ENCODE measurements at places on chromosomes 3 and 15.

DNA sequence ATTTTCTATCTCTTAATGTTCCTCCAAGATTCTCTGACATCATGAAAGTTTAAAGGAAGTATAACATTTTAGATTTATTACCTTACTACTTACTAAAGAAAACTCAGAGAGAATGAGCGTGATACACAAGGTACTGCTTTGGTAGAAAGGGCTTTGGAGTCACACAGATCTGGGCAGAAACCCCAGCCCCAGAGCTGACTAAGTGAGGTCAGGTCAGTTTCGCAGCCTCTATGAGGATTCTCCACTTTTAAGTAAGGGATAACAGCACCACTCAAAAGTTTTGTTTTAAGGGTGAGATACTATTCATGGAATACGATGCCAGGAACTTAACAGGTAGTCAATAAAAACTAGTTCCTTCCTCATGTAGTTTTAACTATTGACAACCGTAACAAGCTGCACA, 76.1 kb downstream of the CLDN11 start:
- no peak for DNase-seq

DNA sequence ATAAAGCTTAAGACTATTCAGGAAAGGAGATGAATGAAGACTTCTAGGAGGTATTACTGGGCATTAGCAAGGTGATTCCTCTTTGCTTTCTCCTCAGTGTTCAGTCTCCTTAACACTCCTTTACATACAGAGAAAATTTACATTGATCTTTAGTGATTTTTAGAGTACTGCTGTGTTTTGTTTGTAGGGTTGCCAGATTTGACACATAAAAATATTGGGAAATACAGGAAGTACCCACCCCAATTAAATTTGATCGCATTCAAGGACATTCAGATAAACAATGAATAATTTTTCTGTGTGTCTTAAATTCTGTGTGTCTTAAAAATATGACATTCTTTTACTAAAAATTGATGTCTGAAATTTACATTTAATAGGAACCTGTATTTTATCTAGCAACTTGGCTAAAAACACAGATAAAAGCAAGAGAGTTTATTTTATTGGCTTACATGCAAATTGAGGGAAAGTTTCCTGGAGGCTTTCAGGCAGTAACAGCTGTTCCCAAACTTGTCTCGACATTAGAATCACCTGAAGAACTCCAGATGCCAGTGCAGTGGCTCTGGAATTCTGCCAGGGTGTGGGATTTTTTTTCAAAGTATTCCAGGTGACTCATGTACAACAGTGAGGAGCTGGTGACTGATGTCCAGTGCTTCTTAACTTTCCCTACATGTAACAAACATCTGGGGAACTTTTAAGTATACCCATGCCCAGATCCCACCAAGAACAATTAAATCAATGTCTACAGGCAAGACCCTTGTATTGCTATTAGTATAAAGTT, 23.4 kb upstream of the PLOD2 start:
- no peak for DNase-seq

DNA sequence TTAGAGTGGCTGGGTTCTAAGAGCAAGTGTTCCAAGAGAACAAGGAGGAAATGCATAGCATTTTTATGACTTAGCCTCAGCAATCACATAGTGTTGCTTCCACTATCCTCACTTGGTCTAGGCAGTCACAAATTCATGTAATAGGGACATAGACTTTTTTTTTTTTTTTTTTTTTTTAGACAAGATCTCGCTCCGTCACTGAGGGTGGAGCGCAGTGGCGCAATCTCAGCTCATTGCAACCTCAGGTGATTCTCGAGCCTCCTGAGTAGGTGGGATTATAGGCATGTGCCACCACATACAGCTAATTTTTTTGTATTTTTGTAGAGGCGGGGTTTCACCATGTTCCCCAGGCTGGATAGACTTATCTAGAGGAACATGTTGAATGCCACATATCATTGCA, 4.7 kb upstream of the GNB4 start:
- no peak for DNase-seq

GRCh38 chr3:170222647-170223541, 670 bp downstream of the PRKCI start:
- DNase-seq = peak; percentile 3

DNA sequence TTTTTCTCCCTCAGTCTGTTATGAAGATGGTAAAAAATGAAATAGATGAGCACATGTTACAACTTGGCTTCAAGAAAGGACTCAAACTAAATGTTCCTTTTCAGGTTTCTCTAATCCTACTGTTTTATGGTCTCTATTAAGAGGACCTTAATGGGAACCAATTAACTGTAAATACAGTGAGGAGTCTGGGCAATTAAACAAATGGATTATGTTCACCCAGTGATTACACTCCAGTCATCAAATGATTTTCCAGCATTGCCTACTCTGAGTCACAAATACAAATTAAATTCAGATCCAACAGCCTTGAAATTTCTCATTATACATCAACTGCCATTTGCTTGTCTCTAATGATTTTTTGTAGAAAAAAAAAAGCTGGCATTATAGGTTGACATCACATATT, 129.2 kb downstream of the NEK10 start:
- DNase-seq = no peak

DNA sequence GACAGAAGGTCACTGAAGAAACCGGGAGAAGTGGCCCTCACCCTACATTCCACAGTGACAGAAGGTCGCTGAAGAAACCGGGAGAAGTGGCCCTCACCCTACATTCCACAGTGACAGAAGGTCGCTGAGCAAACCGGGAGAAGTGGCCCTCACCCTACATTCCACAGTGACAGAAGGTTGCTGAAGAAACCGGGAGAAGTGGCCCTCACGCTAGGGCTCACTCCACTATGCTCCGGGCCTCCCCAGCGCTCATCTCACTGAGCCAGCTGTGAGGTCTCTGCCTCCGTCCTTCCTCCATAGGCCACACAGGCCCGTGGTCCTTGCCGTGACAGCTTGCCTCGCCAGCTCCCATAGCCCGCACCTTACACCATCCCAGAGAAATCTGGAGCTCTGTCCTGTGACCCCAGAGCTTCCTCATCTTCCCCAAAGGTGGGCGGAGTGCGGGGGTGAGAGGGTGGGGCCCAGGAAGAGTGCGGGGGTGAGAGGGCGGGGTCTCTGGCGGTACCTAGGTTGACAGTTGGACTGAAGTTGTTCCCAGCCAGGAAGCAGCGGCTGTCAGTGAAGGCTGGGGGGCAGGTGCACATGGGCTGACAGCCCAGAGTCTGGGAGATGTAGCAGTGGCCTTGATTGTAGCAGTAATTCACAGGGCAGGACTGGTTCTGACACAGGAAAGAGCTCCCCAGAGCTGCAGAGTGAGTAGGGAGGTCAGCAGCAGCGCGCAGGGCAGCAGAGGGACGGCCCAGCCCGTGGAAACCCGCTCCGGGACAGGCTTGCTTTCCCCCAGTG, 32.0 kb downstream of the MUC20 start:
- no peak for DNase-seq

DNA sequence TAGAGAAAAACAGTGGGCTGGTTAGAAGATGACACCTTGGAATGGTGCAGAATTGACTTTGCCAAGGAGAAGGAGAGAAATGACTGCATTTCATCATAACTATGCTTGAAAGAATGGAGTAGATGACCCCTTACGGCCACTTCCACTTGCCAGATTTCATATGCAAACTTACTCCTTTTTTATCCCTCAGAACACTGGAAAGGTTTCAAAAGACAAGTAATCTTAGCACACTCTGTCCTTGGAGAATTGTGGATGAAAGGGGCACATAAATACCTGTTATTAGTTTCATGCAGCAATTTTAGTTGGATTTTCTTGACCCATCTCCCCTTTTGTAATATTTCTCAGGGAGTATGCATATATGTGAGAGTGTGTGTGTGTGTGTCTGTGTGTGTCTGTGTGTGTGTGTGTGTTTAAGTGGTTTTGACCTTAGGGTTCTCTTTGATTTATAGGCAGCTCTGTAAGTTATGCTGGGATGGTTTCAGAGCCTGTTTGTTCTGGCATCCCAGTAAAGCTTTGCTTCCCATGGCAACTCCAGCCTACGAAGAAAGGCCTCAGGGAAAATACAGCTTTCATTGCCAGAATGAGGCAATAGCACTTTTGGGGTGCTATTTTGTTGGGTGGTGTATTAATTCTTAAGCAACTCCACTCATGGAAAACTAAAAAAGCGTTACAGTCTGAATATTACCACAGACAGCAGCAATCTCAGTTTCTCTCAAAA, 122.2 kb upstream of the TP63 start:
- DNase-seq = no peak

DNA sequence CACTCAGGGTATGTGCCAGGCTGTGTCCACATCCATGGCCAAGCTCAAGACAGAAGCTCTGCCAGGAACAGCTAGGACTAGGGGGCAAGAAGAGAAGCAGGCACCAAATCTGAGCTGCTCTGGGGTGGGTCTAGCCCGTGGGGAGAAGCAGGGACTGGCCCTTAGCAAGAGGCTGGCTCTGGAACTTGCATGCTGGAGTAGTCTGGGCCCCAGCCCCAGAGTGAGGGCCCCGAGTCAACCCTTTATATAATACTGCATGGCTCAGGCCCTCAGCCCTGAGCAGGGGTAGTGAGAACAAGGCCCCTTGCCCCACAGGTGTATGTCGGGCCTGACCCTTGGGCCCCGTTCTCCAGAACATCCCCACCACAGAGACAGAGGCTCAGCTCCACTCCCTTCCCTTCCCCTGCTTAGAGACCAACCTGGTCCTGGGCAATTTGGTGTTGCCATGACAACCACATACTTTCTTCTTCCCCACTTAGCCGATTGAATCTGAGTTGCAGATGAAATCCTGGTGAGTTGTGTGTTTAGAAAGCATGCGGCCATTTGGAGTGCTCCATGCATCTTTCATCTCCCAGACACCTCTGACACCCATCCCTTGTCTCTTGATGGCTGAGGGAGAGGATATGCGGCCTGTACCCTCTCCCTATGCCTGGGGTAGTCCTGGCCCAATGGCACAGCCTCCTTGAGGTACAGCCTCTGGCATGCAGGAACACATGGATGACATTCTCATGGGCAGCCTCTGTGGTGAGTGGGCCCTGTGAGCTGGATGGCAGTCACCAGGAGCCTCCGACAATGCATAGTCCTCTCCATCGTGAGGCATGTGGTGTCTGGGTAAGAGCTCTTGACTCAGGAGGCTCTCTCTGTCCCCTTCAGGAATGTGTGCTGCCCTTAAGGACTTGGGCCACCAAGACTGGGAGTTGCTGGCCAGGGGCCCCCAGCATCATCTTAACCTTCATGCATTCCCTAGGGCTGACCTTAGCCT, 29.2 kb upstream of the SFMBT1 start:
- DNase-seq = no peak

DNA sequence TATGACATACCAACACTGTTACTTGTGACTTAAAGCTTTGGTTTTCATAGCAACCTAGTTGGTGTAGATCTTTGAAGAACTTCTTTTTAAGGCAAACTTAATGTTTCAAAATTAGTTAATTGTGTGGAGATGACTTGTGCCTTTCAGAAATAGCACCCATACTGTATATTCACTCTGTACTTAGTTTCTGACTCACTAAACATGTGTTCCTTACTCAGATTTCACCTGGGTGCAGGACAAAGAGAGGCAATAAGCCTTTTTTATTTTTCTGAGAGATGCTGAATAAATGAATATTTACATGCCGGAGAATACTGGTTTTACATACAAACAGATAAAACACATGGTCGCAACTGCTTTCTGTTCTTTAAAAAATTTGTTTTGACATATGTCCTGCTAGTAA, 44.8 kb downstream of the SLC25A26 start:
- DNase-seq = no peak

- DNase-seq = no peak
Measured at GRCh38 chr15:76787273-76787672, 117.9 kb downstream of the SCAPER start.

- DNase-seq = peak; percentile 48
Measured at GRCh38 chr15:73950831-73951561, 24.7 kb downstream of the LOXL1 start.

DNA sequence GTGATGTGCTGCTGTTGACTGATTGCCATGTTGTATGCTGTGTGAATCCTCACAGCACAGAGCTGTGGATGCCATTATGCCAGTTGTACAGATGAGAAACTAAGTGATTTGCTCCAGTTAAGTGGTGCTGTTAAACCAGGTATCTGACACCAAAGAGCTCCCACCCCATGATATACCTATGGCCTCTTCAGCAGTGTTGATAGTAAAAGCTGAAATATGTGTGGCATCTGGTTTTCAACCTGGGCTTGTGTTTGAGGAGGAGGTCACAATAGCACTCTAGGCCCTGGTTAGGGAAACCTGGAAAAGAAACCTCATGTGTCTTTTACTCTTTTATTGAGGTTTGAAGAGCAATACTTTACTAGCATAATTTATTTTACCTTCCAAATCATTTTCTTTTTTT, 21.4 kb downstream of the RAD54L2 start:
- no peak for DNase-seq

- DNase-seq = no peak
Measured at GRCh38 chr15:101326026-101326315, 30.9 kb upstream of the SNRPA1 start.

DNA sequence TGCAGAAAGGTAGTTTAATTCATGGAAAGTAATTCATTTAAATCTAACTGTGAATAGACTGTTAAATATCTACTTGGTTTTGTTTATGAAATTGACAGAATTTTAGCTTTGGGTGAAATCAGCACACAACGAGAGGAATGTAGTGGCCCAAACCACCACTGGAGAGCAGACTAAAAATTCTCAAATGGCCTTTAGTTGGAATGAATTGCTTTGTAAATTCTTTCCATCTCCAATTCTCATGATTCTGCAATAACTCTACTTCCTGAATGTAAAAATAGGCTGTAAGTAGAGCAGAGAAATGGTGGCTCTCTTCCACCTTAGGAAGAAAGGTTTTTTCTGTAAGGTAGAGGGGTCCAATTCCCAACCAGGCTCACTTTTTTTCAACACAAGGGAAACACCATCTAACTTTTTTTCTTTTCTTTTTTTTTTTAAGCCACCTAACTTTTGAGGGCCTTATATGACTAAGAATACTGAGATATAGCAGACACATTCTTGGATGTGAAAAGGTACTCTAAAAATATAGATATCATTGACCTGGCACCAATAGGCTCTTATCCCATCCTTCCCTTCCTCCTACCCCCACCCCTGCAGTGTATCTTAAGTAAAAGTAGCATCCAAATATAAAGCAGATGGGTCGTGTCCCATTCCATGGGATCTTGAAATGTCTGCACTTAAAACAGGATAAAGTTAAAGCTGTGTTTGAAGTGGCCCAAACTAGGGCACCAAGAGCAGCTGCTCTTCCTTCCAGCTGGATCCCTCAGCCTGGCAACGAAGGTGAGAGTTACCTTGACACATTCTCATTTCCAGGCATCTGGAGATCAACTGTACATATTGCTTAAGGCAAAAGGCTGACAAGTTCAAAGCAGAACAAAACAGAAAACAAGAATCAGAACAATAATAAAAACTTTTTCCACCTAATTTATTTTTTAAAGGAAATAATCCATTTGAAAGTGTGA, 194.1 kb downstream of the TPRG1 start:
- no peak for DNase-seq

- DNase-seq = no peak
Measured at GRCh38 chr3:22685597-22685996, 517.5 kb upstream of the UBE2E2 start.

GRCh38 chr3:11198070-11198469, 43.8 kb downstream of the HRH1 start:
- DNase-seq = no peak

- no peak for DNase-seq
Measured at GRCh38 chr15:52804526-52805081, 14.5 kb upstream of the ONECUT1 start.
